ENCODE measurements at places on chromosomes 5 and 9. TPM values are rescaled to one million over a fixed set of nuclear protein-coding genes. Genes with fewer than 3 reads are reported as not detected.
A peak's percentile ranks its signal among the peaks of the same experiment; 100 is the strongest.

GRCh38 chr9:107214915-107215314 is 68.2 kb upstream of the RAD23B start:
- DNase-seq: no peak

CDC20B gene
- not detected for total RNA-seq

ANKHD1 gene
- 130 TPM for total RNA-seq

TRPM3 gene
- total RNA-seq: not detected

PDCD1LG2 gene
- total RNA-seq: not detected

TLX3 gene
- not detected for total RNA-seq

OLFML2A gene
- 1.1 TPM for total RNA-seq

GRCh38 chr9:134325813-134326723 is at the start of gene RXRA:
TSS of gene RXRA (plus strand) at chr9:134326455. CDS start at chr9:134326632, 177 bp downstream.
- peak; percentile 93 for DNase-seq

- no peak for DNase-seq
Observed at GRCh38 chr5:74535926-74536325, 104.6 kb downstream of the ENC1 start.

GPX8 gene
- total RNA-seq: 18.8 TPM

DNA sequence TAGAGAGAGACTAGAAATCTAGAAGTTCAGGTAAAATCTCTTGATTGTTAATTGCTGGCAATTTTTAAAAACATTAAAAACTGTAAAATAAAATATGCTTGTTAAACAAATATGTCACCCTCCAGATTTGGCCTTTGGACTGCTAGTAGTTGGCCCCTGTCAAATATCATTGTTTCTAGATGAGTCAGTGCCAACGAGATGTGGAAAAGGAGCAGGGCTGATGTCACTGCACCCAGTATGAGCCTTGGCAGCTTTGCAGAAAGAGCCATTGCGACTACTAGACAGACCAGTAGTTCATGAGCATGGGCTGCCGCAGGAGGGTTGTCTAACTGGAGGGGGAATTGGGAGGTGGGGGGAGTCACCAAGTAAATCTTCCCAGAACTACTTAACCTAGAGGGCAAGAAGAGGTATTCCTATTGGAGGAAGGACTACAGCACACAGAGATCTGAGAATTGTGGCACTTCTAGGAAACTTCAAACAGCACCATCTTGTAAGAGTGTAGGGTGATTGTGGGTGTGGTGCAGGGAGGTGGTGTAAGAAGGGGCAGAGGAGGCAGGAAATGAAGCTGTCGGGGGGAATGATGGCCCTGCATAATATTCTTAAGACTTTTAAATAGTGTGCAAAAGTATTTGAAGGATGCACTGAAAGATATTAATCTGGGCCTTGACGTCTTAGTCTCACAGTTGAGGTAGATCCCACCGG is 7.1 kb upstream of the DOCK2 start:
- no peak for DNase-seq

GRCh38 chr5:38598994-38599617 is 42.7 kb upstream of the LIFR start:
- DNase-seq: peak; percentile 75

GRCh38 chr5:81837667-81838306 is 86.9 kb upstream of the SSBP2 start:
- no peak for DNase-seq

DNA sequence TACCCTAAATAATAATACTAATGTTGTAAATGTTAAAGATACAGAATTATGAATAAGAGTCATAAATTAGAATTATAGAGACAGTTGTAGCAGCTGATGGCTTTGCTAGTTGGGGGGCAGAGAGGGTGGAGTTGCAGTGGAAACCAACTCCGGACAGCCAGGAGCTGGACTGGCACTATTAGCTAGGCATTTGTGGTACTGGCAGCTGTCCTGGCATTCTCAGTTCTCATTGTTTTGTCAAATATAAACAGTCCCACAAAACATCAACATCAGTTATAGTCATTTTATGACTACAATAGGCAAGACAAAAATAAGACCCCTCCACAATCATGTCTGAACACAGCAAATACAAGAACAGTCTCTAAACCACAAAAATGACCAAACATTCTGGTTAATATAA is 2.8 kb upstream of the FBXL17 start:
- DNase-seq: no peak

- no peak for DNase-seq
Observed at GRCh38 chr5:73743161-73743560, 117.2 kb downstream of the ARHGEF28 start.

GRCh38 chr5:136615251-136616119 is 250.1 kb upstream of the TRPC7 start:
- no peak for DNase-seq

DNA sequence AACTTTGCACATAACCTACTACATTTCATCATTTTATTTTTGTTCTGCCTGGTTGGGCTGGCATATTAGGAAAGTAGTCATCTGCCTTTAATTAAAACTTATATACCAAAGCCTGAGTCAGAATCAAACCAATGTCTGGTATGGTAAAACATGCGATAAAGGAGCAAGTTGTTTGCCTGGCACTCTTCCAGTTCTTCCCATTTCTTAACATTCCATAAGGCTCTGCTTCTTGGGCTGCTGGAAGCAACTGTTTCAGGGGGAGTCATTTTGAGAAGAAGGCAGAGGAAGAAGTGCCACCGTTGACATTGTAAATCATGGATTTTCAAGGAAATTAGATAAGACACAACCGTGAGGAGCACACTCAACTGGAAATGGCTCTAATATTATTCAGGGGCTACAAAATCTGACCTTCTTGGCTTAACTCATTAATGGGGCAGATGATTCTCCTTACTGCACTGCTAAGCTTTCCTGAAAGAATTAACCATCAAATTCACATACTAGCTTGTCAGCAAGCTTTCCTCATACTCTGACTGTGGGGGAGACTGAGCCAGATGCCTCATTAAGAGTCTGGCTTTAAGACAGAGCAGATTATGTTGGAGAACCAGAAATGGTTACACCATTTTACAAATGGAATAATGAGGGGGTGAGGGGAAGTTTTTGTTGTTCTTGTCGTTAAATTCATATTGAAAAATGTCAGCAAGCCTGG is 391.0 kb downstream of the TMEM232 start:
- no peak for DNase-seq

- peak; percentile 16 for DNase-seq
Observed at GRCh38 chr9:86434039-86434726, 80.0 kb upstream of the TUT7 start.

DNA sequence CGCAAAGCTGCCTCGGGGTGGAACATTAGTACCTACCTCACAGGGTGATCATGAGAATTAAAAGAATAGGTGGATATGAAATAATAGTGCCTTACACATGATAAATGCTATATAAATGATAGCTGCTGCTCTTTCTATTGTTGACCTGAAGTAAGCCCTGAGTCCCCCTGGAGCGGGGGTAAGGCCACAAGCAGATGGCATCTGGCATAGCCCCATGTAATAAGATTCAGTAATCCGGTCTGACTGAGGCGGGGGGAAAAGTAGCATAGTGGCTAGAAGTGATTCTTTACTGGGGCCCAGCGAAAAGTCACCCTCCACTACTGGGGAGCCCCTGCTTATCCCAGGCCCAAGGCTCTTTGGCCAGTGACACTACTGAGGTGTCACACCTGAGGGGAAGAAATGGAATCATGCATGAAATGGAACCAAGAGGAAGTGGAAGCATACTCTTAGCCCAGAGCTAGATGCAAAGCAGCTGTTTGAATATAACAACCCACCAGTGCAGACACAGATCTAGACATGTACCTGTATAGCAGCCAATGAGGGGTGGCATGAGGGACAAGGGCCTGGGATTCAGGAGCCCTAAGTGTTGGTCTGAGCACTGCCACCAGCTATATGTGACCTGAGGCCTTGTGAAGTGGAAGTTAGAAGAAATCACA is 16.1 kb upstream of the FGFR4 start:
- DNase-seq: no peak

DNA sequence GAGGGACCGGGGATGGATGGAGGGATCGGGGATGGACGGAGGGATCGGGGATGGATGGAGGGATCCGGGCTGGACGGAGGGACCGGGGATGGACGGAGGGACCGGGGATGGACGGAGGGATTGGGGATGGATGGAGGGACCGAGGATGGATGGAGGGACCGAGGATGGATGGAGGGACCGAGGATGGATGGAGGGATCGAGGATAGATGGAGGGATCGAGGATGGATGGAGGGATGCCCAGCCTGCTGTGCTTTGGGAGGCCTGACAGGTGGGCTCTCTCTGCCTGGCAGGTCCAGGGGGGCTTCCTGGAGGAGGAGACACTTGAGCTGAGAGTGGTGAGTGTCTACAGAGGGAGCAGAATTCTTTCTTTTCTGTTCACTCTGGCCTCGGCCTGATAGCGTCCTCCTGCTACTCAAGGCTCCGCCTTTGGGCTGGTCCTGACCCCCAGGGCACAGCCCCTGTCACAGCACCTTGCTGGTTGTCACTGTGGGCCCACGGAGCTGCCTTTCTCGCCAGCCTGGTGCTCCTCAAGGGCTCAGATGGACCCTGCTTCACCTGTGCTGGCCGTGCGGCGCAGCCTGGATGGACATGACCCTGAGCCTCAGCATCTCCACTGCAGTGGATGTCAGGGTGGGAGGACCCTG is 42.2 kb upstream of the RNF130 start:
- DNase-seq: no peak

GRCh38 chr9:101477736-101478135 is 42.2 kb upstream of the ALDOB start:
- DNase-seq: no peak

- DNase-seq: peak; percentile 66
Observed at GRCh38 chr9:130835441-130836298, 616 bp downstream of the ABL1 start.

DNA sequence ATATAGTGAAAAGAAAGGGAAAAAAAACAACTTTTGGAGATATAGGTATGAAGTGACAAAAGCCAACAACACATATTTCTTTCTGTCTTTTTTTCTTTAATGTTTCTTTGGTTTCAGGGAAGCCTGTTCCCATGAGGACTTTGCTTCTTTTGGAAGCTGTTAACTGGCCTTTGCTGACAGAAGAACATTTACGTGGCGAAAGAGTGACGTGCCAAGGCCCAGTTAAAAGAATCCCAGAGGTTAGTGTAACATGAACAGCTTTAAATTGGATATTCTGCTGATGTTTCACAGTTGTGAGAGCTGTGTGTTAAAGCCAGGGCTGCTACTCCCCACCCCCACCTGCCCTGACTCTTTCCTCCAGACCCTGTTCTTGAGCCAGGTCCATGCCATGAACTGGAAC is 275.9 kb downstream of the CRB2 start:
- no peak for DNase-seq

DNA sequence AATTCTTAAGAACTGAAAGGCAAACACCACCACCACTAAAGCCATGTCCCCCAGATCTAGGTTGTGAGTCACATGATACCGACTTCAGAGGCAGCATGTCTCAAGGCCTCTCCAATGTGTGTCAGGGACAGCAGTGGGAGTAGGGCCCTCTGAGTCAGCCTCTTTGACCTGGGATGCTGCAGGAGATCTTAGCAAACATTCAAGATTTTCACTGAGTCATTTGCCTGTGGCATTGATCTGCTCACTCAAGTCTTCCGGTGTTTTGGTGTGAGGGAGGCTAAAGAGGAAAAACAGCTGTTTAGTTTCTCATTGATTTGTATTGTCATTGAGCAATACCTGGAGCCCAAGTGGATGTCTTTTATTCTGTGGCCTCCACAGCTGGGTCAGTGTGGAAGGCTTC is 36.1 kb downstream of the TMC1 start:
- DNase-seq: peak; percentile 17

HTR1A gene
- not detected for total RNA-seq

DNA sequence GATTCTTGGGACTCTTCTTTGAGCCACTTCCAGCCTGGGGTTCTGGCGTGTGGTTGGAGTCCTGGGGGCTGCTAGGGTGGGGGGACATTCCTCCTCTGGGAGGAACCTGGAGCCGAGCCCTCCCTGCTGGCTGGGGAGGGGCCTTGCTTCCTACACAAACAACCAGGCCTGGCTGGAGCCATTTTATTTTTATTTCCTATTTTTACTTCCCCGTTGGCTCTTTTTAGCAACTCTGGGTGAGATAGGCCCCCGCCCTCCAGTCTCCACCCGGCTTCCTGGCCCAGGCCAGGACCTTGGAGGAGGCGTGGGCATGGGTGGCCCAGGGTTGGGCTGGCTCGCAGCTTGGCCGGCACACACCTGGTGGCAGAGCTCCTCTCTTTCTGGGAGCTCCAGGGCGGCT is 15.1 kb downstream of the RXRA start:
- no peak for DNase-seq

TIMD4 gene
- total RNA-seq: 2.0 TPM

ENTPD2 gene
- total RNA-seq: 3.4 TPM

- no peak for DNase-seq
Observed at GRCh38 chr9:270657-271237, 56.1 kb downstream of the DOCK8 start.

DNA sequence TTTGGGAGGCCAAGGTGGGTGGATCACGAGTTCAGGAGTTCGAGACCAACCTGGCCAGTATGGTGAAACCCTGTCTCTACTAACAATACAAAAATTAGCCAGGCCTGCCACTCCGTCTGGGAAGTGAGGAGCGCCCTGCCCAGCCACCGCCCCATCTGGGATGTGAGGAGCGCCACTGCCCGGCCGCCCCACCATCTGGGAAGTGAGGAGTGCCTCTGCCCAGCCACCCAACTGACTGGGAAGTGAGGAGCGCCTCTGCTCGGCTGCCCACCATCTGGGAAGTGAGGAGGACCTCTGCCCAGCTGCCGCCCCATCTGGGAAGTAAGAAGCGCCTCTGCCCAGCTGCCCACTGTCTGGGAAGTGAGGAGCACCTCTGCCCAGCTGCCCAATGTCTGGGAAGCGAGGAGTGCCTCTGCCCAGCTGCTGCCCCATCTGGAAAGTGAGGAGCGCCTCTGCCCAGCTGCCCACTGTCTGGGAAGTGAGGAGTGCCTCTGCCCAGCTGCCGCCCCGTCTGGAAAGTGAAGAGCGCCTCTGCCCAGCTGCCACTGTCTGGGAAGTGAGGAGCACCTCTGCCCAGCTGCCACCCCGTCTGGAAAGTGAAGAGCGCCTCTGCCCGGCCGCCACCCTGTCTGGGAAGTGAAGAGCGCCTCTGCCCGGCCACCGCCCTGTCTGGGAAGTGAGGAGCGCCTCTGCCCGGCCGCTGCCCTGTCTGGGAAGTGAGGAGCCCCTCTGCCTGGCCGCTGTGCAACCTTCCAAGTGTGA is 5.3 kb downstream of the ALDH7A1 start:
- no peak for DNase-seq

All from Caco-2 (cell line).